ENCODE measurements at places on chromosomes 3 and 15.

- DNase-seq = no peak
These were observed 79.2 kb downstream of the ABHD5 start for GRCh38 chr3:43769885-43770425.

GRCh38 chr3:118838871-118839270, 195.8 kb downstream of the IGSF11 start:
- no peak for DNase-seq

DNA sequence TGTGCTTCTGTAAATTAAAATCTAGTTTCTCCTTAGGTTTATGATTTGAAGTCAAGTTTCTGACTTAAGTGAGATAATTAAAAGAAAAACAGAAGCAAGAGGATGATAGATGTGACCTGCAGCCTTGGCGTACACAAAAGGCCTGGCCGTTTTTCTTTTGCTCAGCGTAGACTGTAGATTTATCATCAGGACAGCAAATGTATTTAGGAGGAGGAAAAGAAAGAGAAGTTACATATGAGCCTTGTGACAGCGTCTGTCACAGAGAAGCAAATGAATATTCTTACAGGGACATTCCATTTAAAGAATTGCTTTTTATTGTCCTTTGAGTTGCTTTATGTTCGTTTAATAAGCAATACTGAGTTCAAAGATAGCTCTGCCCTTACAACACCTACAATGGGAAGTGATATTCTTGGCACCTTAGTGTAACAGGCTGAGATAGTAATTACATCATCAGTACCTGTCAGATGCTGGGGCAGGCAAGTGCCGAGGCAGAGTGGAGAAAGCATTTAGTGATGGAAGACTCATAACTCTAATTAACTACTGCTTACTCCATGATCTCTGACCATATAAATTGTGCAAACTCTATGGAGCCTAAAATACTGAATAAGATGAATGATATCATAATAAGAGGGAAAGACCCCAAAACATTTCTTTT, 311.5 kb downstream of the MFSD1 start:
- no peak for DNase-seq

DNA sequence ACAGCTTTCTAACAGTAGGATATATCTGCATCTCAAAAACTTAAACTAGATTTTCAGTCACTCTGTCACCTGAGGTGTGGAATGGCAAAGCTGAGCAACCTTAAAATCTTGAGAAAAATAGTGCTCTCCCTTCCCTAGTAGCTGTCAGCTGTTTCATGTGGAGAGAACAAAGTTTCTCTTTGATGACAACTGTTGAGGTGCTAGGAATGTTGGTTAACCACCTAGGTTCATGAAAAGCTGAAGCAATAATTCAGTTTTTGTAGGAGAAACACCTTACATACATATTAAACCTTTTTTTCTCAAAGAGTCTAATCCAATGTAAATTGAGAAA, 40.8 kb downstream of the TCF12 start:
- DNase-seq = no peak

- no peak for DNase-seq
These were observed 337.2 kb upstream of the DNAJC19 start for GRCh38 chr3:181326637-181327223.

GRCh38 chr15:80856809-80857377, 77.7 kb downstream of the CEMIP start:
- no peak for DNase-seq

- DNase-seq = no peak
These were observed 11.8 kb upstream of the SEC13 start for GRCh38 chr3:10332481-10333348.

DNA sequence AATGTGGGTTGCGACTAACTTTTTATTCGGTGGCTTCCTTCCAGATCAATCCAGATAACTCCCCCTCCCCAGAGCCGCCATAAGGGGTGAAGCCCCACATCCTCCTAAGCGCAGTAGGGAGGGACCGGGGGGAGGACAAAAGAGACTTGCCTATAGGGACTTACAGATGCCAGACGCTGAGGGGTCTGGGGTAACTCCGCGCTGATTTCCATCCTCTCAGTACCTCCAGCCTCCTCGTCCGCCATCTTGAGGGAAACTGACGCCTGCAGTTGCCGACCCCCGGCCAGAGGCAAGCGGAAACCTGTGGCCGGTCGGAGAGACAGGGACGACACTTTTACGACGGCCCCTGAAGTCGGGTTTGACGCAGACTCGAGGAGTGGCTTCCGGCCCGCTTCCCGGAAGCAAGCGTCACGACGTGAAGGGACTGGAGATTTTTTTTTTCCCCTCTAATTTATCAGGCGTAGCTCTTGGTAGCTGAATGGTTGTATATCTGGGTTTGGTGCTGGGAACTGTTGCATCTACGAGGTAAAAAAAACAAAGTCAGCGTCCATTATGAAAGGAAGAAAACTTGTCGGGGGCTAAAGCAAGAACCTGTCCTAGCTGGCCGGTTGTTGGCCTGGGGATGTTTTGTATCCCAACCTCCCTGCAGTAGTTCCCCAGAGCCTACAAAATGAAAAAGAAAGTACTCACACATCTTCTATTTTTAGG, at the start of gene UBR1:
Gene UBR1 (minus strand): TSS at position 261 of the 708 bp plus-strand sequence. CDS start 16 bp downstream, at position 245.
- peak; percentile 83 for DNase-seq

DNA sequence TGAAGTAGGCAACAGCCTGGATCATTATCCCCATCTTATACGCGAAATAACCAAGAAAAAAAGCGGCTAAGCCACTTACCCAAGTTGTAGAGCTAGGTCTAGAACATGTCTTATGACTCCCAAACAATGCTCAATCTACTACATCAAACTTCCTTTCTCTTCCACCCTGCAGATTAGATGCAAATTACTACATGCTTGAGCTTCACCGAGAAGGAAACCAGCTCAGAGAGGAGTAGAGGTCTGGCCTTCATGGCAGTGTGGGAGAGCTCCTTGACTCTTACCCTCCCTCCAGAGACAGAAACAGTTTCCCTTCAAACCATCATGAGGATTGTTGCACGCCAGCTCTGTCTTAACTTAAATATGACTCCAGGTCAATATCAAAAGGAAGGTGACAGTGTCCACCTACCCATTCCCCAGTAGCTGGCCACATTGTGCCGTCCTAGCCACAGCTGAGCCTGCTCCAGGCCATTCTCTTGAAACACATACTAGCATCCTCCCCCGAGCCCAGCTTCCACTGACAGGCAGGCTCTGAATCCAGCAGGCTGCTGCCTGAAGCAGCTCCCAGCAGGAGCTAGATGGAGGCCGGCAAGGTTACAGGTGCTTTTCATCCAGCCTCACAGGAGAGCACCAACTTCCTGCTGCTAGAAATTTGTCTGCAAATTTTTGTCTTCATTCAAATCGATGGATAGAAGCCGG, 56.8 kb downstream of the CPN2 start:
- DNase-seq = no peak

- no peak for DNase-seq
These were observed 322.5 kb downstream of the MAGI1 start for GRCh38 chr3:65716071-65716751.

DNA sequence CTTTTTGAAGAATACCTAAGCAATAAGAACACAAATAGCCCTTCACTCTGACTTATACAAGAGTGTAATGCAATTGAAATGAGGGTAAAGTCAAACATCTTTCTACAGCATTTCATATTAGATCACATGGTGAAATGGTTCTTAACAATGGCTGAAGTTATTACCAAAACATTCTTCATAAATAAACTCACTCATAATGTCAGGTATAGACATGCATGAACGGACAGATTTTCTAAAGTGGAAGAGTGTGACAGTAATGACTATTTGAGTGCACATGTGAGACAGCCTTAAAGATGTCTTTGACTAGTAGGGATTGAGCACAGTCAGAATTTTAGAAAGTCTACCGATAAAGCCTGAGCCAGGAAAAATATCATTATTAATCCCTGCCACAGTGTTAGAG, 471.0 kb downstream of the ZPLD1 start:
- no peak for DNase-seq

DNA sequence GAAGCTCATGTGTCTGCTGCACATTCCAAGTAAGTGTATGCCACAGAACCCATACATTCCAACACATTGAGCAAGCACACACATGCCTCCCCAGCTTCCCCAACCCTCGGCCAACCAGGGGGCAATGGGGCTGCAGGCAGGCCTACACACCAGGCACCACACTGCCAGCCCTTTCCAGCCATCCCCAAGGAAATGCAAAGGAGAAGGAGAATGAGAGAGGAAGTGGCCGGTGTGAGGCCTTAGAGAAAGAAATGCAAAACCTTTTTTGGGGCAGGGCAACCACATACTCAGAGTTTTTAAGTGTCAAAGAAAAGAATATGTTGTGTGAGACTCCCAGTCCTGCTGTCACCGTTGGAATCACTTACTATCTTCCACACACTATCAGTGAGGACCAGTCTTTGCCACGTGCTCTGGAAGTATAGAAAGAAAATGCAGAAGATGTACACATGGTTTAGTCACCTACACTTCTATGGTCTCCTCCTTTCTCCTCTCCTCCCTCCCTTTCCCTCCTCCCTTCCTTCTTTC, 11.1 kb downstream of the IGF2BP2 start:
- DNase-seq = no peak

DNA sequence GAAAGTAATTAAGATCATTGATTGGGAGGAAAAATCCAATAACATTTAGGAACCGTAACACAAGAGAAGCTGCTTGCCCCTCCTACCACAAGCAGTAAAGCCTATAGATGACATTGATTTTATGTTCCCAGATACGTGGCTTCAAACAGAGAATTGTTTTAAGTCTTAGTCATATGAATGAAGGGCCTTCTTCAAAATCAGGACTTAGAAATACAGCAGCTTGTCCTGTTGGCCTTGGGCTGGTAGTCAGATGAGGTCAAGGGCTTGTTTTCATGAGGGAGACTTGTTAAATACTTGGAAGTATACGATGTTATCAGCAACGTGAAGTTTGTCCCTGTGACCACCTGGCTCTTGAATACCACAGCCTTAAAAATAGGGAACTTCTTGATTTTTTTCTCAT, 114.4 kb downstream of the VGLL4 start:
- DNase-seq = no peak

DNA sequence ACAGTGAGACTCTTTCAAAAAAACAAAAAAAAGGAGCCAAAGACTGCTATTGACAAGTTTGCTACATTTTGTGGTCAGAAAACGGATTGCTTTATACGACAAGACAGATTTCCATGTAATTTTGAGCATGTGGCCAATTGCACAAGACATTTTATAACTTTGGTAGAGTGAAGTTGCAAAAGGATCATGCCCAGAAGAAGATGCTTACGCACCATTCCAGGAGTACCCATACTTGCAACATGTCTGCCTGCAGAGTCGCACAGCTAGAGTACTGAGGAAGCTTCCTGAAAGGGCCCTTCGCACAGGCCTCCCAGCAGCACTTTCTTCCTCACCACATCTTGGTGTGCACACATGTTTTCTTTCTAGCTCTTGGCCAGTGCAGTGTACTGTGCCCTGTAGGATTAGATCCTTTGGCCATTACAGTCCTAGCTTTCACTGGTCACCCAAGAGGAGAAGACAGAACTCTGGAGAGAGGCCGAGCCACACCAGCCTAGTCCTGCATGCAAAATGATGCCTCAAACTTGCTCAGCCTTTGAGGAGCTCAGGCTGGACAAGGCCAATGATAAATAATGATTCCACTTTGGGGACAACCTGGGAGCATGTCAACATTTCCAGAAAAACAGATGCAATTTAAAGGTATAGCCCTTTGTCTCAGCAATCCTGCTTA, 11.7 kb downstream of the CHDH start:
- DNase-seq = no peak

- no peak for DNase-seq
These were observed 16.9 kb upstream of the PRKCI start for GRCh38 chr3:170205302-170205701.

- DNase-seq = no peak
These were observed 124.2 kb downstream of the TFG start for GRCh38 chr3:100833483-100833882.

DNA sequence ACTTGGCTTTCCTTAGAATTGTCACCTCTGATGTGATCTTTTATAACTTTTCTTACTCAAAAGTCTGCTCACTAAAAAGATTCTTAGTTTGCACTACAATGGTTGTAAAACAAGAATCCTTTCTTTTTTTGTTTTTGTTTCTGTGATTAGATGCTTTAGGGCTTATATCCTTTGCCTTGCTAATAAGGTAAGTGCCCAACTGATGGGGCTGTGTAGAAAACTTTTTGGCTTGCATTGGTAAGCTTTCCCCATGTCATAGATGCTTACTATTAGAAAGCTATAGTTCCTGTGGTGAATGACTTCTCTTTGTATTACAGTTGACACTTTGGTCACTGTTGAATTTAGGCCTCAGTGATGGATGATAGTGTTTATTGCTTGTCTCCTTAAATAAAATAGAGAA, 5.1 kb downstream of the ABHD5 start:
- DNase-seq = no peak

- DNase-seq = no peak
These were observed 302.1 kb downstream of the ROBO2 start for GRCh38 chr3:77342027-77342426.

- no peak for DNase-seq
These were observed 45.8 kb upstream of the ETV5 start for GRCh38 chr3:186154641-186155040.

DNA sequence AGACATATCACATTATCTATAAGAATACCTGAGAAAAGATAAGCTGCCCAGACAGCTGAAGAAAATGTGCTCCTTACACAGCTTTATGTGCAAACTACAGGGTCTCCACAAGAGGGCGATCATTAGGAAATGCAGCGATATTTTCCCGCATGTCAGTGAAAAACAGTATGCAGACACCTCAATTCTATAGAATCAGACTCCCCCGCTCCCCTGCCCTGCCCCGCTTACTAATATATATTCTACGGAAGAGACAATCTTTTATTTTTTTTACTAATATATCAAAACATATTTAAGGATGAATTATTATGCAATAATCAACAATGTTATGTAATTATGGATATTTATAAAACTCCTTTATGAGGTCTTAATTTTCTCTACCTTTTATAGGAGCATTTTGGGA, 681.3 kb downstream of the ROBO1 start:
- peak; percentile 17 for DNase-seq

DNA sequence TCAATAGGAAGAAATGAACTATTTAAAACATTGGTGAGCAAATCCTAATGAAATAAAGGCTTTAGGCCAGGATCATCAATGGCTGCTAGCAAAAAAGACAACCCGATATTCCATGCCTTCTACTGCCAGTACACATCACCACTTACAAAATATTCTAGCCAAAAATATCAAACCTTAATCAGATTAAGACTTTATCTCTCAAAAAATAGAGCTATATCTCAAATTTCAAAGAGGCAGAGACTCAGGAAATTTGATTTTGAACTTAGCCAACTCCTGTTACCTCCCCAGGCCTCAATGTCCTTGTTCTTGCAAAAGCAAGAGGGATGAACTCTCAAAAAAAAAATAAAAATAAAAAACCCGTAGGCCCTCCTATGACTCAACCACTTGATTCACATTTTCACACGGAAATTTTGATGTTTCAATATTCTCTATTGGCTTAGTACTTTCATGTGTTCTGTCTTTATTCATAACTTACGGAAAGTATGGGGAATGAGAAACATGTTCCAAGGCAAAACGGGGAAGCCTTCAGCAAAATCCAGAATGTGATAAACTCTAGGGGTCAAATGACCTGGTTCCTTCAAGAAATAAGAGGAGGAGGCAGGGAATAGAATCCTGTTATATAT, 273.3 kb upstream of the ZPLD1 start:
- DNase-seq = no peak

DNA sequence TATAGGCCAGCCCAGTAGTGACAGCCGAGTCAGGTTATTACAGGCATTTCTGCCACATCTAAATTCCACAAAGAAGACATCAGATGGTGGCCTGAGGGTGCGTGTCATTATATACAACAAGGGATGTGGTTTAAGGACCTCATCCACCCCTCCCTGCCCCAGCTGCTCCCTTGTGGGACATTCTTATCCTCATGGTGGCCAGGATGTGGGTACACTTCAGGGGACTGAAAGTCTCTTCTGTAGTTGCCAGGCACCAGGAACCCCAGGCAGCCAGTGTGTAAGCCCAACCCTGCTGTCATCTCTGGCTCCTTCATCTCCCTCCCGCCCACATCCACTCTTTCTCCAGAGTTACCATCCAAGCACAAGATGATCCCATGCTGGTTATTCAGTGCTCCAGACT, 224.9 kb upstream of the TOPAZ1 start:
- no peak for DNase-seq
